Activated CD8-positive, alpha-beta memory T cell treated with anti-CD3 and anti-CD28 coated beads, Interleukin-2, amount 10 ng/mL, durations not matched to agents 7 days and 5 days (primary cell): ENCODE measurements at places on chromosomes 4 and X. TPM values are rescaled to one million over a fixed set of nuclear protein-coding genes. Genes with fewer than 3 reads are reported as not detected.

GRCh38 chr4:137534516-137534915 is 2.2 kb upstream of the PCDH18 start:
- no peaks in the 10 kb centered on the region for H3K4me1 ChIP-seq
- no peak overlapping the region for H3K4me3 ChIP-seq
- H3K27ac ChIP-seq: no peak overlapping the region
- no peaks in the 10 kb centered on the region for H3K27me3 ChIP-seq

- peaks cover 10% of the 10 kb centered on the region for H3K36me3 ChIP-seq
- H3K4me1 ChIP-seq: peaks cover 24% of the 10 kb centered on the region
- no peak overlapping the region for H3K4me3 ChIP-seq
- no peak for DNase-seq
- no peak overlapping the region for H3K27ac ChIP-seq
Measured at GRCh38 chr4:105153749-105154148, 7.1 kb downstream of the TET2 start.

GRCh38 chr4:20418861-20419451 is 167.3 kb downstream of the SLIT2 start:
- H3K4me3 ChIP-seq: peak overlapping the region; percentile 64
- H3K36me3 ChIP-seq: no peaks in the 10 kb centered on the region
- DNase-seq: no peak
- peak overlapping the region; percentile 40 for H3K27ac ChIP-seq
- H3K4me1 ChIP-seq: peaks cover 6% of the 10 kb centered on the region

- H3K36me3 ChIP-seq: no peaks in the 10 kb centered on the region
- no peak overlapping the region for H3K4me3 ChIP-seq
- H3K27ac ChIP-seq: no peak overlapping the region
- no peak for DNase-seq
Measured at GRCh38 chr4:79653871-79654270, 245.8 kb upstream of the GK2 start.

The ARHGAP36 gene
- not detected for total RNA-seq

The MAGEC2 gene
- total RNA-seq: not detected

The MTMR1 gene
- total RNA-seq: 32.7 TPM

DNA sequence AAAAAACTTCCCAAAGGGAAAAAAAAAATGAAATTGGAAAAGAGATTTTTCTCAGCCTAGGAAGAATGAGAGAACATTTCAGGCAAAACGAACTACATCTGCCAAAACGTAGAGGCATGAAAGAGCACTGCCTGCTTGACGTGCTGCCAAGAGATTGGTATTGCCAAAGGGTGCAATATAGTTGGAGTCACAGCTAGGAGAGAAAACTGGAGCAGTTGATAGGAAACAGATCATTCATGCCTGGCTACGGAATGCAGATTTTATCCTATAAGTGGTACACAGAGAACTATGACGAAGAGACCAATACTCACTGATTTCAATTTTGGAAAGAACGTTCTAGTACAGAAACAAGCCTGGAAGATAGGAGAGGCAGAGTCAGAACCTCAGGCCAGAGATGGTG is 68.4 kb upstream of the IQCM start:
- H3K27me3 ChIP-seq: no peaks in the 10 kb centered on the region
- no peaks in the 10 kb centered on the region for H3K36me3 ChIP-seq

The HSFX2 gene
- total RNA-seq: 0.53 TPM
